AG04449 (cell line): ENCODE measurements at places on chromosomes 12 and 14.
A peak's percentile ranks its signal among the peaks of the same experiment; 100 is the strongest.

DNA sequence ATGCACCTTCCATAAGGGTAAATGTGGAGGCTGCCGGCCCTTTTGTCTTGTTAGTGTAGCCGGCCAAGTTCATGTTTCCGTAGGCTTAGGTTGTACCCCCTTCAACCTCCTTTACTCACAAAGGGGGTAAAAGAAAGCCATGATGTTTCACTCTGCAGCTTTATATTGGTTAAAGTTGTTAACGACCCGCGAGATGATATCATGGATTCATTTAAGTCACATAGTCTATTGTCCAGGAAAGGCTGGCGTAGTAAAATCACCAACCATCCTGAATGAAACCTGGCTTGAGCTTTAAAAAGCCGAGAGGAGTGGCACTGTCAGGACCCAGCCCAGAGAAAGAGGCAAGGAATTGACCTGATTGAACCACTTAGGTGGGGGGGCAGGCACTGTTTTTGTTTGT is 1.3 kb downstream of the UNG start:
- no peak for DNase-seq

- peak; percentile 83 for DNase-seq
Measured at GRCh38 chr14:54686219-54686870, 119.4 kb downstream of the SAMD4A start.

DNA sequence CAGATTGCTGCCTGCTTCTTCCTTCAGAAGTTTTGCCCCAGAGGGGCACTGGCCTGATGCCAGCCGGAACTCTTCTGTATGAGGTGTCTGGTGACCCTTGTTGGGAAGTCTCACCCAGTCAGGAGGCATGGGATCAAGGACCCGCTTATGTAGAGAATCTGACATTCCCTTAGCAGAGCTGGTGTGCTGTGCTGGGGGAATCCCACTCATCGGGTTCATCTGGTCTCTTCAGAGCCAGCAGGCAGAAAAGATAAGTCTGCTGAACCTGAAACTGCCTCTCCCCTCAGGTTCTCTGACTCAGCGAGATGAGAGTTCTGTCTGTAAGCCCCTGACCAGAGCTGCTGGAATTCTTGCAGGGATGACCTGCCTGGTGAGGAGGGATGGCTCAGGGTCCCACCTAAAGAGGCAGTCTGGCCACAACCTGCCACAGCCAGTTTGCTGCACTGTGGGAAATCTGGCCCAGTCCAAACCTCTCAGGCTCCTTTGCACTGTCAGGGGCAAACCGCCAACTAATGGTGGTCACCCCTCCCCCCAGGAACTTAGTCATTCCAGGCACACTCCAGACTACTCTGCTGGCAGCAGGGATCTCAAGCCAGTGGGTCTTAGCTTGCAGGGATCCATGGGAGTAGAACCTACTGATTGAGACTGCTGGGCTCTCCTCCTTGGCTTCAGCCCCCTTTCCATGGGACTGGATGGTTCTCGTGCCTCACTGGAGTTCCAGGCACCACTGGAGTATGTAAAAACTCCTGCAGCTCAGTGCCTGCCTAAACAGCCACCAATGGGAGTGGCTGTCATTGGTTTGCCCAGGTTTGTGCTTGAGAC is 4.1 kb downstream of the CLEC2D start:
- DNase-seq, result peak; percentile 59

DNA sequence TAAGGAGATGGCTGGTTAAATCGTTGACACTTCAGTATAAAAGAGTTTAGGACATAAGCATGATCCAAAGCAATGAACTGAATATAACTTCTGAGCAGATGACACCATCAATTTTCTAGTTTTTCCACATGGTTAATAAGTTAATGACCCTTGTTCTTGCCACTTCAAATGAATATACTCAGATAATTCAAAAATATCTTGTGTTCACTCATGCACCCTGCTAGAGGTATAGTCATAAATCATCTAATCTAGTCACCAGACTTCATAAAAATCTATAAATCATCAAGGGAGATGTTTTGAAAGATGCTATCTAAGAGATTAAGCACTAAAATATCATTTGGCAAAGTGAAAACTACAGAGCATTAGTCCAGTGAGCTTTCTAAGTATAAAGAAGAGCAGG is 131.9 kb downstream of the MDGA2 start:
- DNase-seq, result no peak

DNA sequence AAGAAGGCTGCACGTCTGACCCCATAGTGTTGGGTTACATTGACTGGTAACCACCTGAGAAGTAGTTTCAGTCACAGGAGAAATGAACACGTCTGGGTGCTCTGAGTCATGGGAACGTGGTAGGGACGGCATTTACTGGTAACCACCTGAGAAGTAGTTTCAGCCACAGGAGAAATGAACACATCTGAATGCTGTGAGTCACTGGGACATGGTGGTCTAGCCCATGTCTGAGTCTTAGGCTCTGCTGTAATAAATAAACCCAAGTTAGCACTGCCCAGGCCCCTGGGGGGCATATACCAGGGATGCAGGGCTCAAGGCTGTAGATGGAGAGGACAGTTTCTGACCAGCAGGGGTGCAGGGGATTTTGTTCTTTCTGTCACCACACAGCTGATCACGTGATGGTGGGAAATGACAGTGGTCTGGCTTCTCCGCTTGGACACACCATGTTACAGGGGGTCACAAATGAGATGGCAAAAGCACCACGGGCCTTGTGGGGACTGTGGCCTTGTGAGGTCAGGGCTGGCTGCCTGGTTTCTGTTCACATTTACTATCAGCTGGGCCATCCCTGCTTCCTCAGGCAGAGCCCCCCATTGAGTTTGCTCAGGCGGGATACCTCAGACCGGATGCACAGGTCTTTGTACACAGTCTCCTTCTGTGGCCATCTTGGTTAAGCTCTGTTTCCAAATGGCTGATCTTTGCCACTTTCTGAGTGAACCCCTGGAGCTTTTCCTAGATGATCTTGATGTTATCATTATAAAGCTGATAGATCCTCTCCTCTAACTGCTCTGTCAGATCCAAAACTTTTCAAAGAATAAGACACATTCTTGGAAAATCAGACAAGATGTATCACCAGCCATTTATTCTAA is 9.8 kb upstream of the C12orf42 start:
- DNase-seq, result no peak

DNA sequence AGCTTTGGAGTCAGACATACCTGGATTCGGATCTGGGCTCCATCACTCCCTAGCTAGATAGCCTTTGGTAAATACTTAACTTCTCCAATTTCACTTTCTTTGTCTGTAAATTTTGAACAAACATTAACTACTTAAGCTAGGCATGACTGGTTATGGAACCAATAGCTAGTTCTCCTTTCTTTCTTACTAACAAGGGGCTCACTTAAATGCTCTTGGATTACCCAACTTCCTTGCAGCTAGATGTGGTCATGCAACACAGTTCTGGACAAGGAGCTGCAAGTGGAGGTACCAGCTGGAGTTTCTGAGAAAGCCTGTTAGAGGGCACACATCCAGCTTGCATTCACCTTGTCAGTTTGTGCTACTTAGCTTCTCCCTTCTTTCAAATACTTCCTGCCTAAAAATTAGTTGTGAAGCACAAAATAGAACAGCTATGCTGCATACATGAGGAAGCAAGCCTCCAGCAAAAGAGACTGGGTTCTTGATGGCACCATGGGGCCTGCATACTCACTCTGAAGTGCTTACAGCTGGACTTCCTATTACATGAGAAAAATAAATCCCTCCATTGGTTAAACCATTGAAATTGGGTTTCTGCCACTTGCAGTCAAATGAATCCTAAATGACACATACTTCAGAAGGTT is 210.1 kb upstream of the EEA1 start:
- DNase-seq, result no peak

DNA sequence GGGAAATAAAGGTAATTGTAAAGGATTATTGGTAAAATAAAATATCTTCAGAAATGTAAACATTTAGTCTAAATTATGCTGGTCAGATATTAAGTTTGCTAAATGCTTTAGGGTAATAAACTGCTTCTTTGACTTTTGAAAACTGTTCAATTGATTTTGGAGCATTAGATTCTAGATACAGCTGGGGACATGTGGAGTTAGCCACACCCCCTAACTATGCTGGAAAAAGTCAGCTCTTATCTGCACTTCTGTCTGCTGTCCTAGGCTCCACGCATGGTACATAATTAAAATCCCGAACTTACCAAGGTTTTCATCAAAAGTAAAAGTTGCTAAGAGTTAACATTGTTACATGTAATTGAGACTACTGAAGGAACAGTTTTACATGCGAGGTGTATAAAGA is 78.8 kb downstream of the ITPR2 start:
- DNase-seq, result no peak

- no peak for DNase-seq
Measured at GRCh38 chr12:56520506-56520905, 1.1 kb upstream of the RBMS2 start.

DNA sequence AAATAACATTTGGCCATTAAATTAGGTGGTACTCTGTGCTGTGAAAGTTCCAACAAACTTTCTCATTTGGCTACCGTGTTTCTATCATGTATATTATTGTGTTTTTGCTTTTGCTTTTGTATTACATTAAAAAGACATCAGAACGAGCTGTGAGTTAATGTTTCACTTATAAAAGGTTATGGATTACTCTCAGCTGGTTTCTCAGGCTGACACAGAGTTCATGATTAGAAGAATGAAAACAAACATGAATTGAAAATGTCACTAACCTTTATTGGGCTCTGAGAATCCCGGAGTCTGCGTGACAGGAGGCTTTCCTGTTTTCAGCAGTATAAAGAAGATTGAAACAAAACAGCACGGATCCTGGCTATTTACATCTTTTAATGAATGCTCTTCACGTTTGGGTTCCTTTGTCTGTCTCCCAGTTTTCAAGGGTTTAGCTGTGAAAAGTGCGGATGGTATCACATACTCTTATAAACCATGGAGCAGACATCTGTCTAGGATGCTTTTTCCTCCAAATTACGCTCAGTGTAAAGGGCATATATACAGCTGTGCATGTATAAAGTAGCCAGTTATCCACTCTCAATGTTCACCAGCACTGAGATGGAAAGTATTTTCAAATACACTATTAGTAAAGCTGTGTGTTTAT is 153.6 kb downstream of the PTCSC3 start:
- DNase-seq, result no peak

- DNase-seq, result no peak
Measured at GRCh38 chr14:89549381-89550125, 132.5 kb upstream of the FOXN3 start.

DNA sequence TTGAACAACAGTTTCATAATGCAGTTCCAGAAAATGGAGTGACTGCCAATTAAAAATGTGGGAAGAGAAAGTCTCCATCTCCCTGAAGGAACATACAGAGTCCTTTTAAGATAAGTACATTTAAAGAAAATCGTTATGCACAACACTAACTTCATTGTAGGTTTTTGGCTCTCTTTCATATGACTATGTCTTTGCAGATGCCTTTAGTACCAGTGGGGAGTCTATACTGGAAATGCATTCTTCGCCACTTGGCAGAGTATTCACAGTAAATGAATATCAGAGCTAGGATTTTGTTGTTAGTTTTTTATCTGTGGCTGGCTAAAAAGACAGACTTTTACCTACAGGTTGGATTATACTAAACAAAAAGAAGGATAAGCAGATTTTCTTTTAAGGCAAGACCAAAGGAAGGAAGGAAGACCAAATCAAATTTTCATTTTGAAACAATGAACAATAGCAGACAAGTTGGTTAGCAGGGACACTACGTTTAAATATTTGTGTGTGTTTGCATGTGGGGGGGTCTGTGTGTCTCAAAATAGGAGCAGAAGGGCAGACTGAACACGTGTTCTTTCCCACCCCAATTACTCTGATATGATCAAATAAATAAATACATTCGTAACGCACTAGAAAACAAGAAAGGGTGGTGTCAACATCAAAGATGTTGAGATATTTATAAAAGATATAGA is 124.5 kb downstream of the BTG1 start:
- no peak for DNase-seq

- no peak for DNase-seq
Measured at GRCh38 chr14:73645248-73645610, 443 bp downstream of the DNAL1 start.

- peak; percentile 42 for DNase-seq
Measured at GRCh38 chr14:21264025-21264801, 5.0 kb downstream of the HNRNPC start.

DNA sequence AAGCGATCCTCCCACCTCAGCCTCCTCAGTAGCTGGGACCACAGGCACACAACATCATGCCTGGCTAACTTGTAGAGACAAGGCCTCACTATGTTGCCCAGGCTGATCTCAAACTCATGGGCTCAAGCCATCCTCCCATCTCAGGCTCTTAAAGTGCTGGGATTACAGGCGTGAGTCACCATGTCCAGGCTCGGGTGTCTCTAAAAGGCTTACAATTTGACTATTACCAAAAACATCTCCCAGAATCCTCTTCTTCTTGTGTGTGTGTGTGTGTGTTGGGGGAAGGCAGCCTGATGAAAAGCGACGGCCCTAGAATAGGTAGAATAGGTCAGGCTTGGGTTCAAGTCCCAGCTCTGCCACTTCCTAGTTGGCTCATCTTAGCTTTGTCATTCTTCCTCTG is 16.8 kb downstream of the MSI1 start:
- peak; percentile 17 for DNase-seq

GRCh38 chr12:132419631-132420246 is 70.2 kb upstream of the FBRSL1 start:
- DNase-seq, result no peak

GRCh38 chr12:4153343-4153892 is 120.1 kb upstream of the CCND2 start:
- no peak for DNase-seq

GRCh38 chr12:108116699-108117098 is 12.4 kb upstream of the WSCD2 start:
- DNase-seq, result no peak

DNA sequence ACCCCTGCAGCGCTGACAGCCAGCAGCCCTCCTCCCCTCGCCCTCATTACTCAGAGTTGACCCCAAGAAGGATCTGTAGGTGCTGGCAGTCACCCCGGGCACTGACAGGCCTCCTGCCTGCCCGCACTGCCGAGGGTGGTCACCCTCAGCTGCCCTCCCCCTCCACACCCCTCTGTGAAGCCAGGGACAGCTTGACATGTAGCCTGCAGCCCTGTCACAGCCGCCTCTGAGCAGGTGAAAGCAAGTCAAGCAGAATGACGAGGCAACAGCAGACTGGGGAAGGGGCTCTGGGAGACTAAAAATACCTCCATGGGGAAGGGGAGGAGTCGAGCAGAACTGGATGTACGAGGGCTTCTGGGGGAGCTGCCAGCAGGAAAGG is 178.1 kb downstream of the DPF3 start:
- no peak for DNase-seq

DNA sequence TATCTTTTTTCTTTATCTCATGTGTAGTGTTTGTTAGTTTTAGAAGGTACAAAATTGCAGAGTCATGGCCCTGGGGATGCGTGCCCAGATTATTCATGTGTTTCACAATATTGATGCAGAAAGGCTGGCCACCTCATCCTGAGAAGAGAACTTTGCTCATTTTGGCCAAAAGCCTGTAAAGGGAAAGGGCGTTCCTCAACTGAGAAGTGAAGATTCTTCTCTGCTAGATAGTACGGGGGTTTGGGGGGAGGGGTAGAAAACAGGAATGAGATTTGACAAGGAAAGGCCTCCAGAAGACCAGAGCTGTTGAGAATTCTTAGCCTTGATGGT is 1.7 kb downstream of the MGST1 start:
- DNase-seq, result peak; percentile 69
